ENCODE measurements at places on chromosomes 4 and X.
A peak's percentile ranks its signal among the peaks of the same experiment; 100 is the strongest.

- DNase-seq = no peak
Observed at GRCh38 chr4:11429699-11430045, 978 bp upstream of the HS3ST1 start.

DNA sequence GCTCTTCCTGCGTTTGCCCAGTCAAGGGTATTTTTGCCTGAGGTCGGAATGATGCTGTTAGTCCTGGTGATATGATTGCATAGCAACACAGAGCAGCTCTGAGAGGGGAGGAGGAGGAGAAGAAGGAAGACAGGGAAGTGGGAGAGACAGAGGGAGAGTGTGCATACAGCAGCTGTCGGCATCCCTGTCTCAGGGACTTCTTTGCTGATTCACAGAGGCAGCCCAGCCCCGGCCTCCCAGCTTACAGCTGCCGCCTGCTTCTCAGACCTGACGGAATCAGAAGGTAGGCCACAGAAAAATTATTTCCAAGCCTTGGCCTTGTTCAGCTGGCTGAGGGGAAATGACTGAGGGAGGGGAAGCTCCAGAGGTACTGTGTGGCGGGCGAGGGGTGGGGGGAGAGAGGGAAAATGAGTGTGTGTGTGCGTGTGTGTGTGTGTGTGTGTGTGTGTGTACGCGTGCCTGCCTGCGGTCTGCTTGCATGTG lies 319 bp downstream of the DRP2 start:
- DNase-seq = peak; percentile 7

DNA sequence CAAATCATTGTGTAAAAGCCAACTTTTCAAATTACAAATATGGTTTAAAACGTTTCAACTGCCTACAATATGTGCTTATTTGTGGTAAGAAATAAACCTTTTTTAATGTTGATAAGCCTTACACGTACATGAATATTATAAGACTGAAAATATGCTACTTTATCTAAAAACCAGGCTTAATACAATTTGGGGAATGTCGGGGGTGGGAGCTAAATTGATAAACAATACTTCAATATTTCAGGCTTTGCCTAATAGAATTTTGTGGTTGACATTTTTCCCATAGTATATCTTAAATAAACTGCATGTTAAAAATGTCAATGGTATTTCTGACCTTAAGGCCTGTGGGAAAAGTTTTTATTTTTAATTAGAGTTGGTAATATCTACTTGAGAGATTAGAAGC lies 69.8 kb upstream of the SLIT2 start:
- DNase-seq = no peak

GRCh38 chr4:165915215-165915614 lies 42.2 kb downstream of the TLL1 start:
- DNase-seq = no peak

GRCh38 chr4:24913119-24913485 lies 260 bp upstream of the CCDC149 start:
- no peak for DNase-seq

All from activated CD4-positive, alpha-beta T cell treated with anti-CD3 and anti-CD28 coated beads for 1 hour (primary cell).